Stimulated activated CD4-positive, alpha-beta T cell treated with anti-CD3 and anti-CD28 coated beads, TNF-alpha, amount 100 ng/mL, for 4 hours (primary cell): ENCODE measurements at places on chromosomes 5 and 9.

GRCh38 chr5:122532035-122532434 lies 220.0 kb downstream of the SNCAIP start:
- DNase-seq, result no peak

DNA sequence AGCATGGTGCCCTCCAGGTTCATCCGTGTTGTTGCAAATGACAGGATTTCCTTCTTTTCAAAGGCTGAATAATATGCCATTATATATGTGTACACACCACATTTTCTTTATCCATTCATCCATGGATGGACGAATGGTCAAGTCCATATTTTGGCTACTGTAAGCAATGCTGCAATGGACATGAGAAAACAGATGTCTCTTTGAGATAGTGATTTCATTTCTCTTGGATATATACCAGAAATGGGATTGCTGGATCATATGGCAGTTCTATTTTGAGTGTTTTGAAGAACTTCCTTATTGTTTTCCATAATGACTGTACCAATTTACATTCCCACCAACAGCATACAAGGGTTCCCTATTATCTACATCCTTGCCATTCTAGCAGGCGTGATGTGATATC lies 67.9 kb downstream of the TEK start:
- no peak for DNase-seq

GRCh38 chr5:123874600-123875201 lies 362.7 kb downstream of the CSNK1G3 start:
- DNase-seq, result no peak

DNA sequence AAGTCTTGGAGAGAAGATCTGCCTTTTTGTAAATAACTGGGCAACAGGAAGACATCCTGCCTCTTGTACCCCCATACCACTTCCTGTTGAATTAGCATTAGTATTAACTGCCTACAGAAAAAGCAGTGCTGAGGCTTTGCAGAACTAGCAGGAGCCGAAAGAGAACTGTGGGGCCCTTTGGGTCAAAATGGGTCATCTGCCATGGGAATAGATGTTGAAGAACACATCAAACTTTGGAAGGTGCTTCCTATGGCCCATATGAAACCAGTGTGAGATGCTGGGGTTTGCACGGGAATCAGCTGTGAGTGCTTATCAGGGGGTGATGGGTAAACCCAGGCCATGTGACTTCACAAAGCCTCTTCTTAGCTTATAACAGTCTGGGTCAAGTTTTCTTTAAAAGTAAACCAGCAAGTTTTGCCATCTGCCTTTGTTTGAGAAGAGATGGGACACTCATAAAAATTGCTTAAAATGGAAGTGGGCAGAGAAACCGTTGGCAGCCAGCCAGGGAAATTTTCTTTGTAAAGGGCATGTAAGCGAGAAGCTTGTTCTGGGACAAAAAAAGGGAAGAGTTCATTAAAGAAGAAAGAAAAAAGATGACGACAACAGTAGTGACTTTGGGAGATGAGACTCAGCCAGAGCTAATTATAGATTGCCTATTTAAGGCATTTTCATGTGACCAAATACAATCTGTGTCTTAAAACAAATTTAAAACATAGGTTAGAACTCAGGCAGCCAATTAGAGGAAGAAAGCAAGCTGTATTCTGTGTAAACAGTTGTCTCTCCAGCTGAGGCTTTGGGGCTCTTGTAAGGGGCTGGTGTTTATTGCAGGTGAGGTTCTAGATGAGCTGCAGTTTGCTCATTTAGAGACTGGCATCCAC lies 4.4 kb downstream of the SLC25A25 start:
- no peak for DNase-seq

DNA sequence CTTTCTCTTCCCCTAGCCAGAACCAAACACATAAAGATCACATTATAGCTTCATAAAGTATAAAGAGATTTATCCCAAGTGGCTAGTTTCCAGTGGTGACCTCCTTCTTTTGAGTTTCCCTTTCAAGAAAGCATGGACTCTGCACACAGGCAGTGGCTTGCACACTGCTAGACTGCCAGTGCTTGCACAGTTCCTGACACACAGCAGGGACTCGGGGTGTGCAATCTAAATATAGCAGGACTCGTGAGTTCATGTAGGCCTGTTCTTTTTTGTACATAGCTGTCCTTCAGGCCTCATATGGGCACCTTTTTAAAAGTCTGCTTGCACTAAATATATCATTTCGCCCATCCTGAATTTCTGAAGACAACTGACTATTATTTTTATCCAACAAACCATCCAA lies 308.6 kb downstream of the FBXL7 start:
- no peak for DNase-seq

DNA sequence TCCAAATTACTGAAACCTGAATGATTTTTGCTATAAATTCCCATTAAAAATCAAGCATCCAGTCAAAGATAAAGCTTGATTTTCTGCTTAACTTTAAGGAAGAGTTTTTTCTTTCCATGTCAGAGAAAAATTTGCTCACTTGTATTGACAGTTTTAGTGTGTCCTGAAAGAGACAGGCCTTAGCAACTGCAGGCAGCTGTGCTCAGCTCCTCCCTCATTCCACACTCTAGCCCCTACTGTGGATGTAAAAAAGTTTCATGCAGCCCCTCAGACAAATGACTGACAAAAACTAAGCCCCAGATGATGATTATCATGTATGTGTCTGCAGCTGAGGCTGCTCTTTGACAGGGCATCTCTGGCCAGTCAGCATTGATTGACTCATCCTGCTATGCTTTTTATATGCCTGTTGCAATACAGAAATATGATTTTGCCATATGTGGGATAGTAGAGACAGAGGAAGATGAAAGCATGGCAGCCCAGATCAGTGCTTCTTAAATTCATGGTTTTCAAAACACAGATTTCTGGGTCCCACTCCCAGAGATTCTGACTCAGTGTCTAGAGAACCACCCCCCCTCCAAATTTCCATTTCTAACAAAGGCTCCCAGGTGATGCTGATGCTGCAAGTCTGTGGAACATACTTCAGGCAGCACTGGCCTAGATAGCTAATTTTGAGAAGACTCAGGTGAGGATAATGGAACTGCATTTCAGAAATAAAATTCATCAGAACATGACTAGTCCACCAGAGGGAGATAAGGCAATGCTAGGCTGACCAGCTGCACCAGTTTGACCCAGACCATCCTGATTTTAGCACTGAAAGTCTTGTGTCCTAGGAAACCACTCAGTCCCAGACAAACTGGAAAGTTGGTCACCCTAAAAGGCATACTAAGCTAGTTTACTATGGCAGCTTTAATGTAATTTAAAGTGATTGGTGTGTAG lies 298.7 kb upstream of the KCNN2 start:
- DNase-seq, result no peak

- no peak for DNase-seq
These were observed 21.0 kb downstream of the RUSC2 start for GRCh38 chr9:35510754-35511428.

GRCh38 chr9:132008184-132008803 lies 71.4 kb downstream of the MED27 start:
- no peak for DNase-seq

DNA sequence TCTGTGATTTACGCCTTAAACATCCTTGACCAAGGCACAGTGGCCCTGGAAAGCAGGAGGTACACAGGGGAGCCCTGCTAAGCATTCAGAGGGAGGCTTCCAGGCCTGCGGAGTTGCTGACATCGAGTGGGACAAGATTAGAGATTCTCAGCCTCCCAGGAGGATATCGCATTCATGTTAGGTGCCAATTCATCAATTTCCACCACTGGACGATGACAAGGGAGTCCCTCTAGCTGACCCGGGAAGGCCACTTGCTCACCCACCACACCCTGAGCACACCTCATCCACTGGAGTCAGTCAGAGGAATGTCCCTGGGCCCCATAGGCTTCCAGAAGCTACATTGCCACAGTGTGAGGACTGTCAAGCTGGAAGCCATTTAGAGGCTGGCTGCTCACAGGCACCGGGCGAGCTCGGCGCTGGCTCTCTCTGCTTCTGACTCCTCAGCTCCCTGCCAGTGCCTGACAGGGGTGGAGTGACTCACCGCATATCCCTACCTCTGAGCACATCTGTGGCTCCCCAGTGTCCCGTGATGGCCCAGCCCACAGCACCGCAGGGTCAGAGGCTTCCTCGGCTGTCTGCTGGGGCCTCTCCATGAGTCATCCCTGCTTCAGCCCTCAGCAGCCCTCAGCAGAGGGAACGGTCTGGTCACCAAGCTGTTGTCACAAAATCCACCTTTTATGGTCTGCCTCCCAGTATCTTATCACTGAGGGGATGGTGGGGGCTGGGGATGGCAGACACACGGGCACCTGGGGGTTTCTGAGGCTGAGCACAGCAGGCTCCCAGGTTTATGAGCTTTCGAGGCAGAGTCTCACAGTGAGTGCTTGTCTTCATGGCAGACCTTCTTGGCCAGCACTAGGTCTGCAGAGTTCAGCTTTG lies 117.5 kb downstream of the ZNF608 start:
- DNase-seq, result no peak

DNA sequence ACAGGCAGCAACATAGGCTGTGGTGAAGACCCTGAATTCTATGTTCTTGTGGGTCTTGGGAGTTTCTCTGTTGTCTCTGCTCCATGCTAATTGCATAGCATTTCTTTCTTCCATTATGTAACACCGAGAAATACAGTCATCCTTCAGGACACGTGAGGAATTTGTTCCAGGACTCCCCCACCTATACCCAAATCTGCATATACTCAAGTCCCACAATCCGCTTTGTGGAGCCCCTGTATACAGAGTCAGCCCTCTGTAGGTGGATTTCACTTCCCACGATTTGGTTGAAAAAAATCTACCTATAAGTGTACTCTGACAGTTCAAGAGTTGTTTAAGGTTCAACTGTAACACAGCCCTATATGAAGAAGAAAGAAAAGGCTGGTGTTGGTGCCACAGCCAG lies 22.1 kb downstream of the ANKRD33B start:
- DNase-seq, result no peak

- no peak for DNase-seq
These were observed 65.2 kb downstream of the JMY start for GRCh38 chr5:79301046-79301712.

GRCh38 chr5:122501089-122501435 lies 189.0 kb downstream of the SNCAIP start:
- DNase-seq, result no peak

DNA sequence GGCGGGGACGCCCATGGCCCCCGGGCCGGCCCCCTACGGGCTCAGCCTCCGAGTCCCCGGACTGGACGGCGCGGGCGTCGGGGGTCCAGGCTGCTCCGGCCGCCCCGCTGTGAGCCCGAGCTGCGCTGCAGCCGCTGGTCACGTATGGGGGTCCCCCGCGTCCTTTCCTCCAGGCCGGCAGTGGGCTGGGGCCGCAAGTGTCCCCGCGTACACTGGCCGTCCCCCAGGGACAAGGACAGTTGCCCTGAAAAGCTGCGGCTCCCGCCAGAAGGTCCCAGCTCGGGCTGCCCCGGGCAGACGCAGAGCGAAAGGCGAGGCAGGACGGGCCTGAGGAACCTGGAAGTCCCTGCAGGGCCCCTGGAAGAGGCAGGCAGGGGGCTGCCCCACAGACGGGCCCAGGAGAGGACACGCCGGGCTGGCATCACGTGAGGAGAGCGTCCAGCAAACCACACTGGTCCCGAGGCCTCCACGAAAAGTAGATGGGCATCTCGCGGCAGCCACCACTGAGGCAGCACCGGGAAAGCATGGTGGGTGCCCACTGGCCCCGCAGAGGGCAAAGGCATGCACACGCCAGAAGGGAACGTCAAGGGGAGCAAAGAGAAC lies 3.3 kb upstream of the NKD2 start:
- no peak for DNase-seq

GRCh38 chr9:10706788-10707187 lies 94.0 kb upstream of the PTPRD start:
- DNase-seq, result no peak

DNA sequence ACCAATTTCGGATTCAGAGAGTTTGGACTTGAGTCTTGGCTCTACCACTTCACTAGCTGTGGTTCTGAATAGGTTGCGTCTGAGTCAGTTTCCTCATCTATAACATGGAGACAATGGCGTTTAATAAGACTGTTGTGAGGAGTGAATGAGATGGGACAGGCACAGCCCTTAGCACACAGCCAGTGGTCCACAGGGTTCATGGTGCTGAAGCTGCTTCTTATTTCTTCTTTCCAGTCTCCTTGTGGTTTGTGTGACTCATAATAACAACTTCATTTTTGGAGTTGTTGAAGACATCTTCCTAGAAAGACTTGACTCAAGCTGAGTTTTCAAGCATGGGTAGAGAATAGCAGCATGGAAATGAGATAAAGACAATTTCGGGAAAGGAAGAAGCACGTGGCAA lies 172.6 kb upstream of the PPP2R2B start:
- no peak for DNase-seq

GRCh38 chr5:139090581-139090980 lies 107.6 kb downstream of the SIL1 start:
- DNase-seq, result no peak

DNA sequence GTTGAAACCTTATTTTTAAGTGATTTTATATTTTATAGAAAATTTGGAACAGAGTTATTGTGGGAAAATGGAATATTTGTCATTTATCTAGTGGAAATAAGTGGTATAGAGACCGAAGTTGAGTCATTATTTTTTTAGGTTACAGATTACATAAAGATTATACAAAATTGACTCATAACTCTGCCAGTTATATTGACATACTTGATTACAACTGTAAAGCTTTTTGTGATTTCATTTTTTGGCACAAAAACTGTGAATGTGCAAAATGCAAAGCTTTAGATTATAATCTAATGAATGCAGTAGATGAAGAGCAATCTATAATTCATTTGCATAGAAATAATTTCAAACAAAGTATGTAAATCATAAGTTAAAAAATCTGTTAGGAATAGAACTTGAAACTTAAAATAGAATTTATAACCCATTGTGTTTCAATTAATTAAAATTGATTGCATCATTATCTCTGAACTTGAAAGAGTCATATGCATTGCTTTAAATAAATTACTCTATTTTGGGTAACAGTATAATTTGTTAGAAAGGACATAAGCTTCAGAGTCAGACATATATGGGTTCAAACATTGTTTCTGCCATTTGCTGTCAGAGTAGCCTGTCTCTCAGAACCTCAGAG lies 280.4 kb downstream of the FER start:
- no peak for DNase-seq

- no peak for DNase-seq
These were observed 19.0 kb downstream of the CMBL start for GRCh38 chr5:10288592-10289219.

- DNase-seq, result no peak
These were observed 32.9 kb upstream of the FAM120AOS start for GRCh38 chr9:93486268-93486667.

DNA sequence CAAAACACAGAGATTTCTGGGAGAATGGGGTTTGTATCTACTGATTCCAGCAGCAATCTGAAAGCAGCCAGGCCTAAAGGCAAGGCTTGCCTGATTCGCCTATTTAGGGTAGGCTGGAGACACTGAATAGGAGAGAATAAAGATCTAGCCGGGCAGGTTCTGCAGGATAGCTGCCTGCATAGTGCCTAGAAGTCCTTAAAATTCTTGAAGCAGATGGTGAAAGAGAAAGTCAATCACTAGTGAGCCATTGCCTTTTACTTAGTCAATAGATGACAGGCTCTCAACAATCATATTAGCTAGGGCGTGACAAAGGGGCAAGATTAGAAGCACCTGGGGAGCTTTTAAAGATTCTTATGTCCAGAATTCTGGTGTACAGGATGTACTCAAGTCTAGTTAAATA lies 522.7 kb downstream of the HTR1A start:
- DNase-seq, result no peak
